H9 (cell line): ENCODE measurements at places on chromosomes 11 and 22. TPM values are rescaled to one million over a fixed set of nuclear protein-coding genes. Genes with fewer than 3 reads are reported as not detected.

The MIAT gene
- total RNA-seq: 77.0 and 85.6 TPM in 2 replicates

- no peak for DNase-seq
Measured at GRCh38 chr11:128405714-128406662, 181.4 kb downstream of the ETS1 start.

The NXPE2 gene
- 0.11 TPM in 1 of 2 replicates, not detected in the other for total RNA-seq

- no peak for DNase-seq
Measured at GRCh38 chr11:128324531-128325141, 262.7 kb downstream of the ETS1 start.

The BTG4 gene
- not detected in 2 replicates for total RNA-seq
